ENCODE measurements at places on chromosomes 13 and 19. TPM values are rescaled to one million over a fixed set of nuclear protein-coding genes. Genes with fewer than 3 reads are reported as not detected.

Gene TINCR
- total RNA-seq: 2.4 TPM

Gene NUP58
- total RNA-seq: 17.2 TPM

Gene FAAP24
- 13.4 TPM for total RNA-seq

Gene HPN
- 0.08 TPM for total RNA-seq

Gene FGF21
- total RNA-seq: not detected

Gene PTH2
- total RNA-seq: not detected

Gene LRRC25
- total RNA-seq: 0.06 TPM
